Cerebellum (tissue), 4 donors: ENCODE measurements at places on chromosomes 2 and 18. TPM values are rescaled to one million over a fixed set of nuclear protein-coding genes. Genes with fewer than 3 reads are reported as not detected.

GRCh38 chr2:231604101-231604684, 11.5 kb downstream of the TEX44 start:
- no peak for DNase-seq

- no peak for DNase-seq
These were observed 47.4 kb downstream of the GREB1 start for GRCh38 chr2:11581124-11581796.

DNA sequence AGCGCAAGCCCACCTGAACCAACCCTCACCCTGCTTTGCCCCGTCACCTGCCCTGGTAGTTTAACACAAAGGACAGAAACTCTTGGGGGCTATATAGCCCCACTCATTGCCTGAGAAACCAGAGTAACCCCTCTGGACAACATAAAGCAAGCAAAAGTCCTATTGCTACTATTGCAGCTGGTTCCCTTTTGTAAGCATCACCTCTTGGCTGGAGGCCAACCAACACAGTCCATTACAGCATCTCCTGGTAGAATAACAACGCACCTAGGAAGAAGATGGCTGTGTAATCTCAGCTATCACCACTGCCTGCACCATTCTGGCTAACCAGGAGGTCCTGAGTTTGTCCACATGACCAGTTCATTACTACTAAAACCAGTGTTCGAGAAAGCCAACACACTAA, 36.4 kb downstream of the FLACC1 start:
- DNase-seq: no peak

GPATCH11 gene
- total RNA-seq: 13.8 TPM

COX7A2L gene
- 79.3 TPM for total RNA-seq

DNA sequence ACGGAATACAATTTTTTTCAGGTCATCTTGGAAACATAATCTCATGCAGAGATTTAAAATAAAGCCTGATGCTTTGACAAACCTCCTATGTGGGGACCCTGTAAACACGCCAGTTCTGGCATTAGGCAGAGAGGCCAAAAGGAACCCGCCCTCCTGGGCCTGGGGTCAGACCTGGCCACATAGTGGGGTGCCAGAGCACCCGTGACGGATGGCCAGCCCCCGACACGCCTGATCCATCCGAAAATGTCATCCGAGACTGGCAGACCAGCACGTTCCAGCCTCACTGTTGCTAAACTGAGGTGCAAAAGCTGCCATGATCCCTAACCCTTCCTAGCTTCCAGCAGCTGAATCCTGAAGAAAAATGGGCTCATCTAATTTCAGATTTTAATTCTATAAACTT, 222.6 kb upstream of the SALL3 start:
- no peak for DNase-seq

- DNase-seq: no peak
These were observed 127.5 kb downstream of the GLI2 start for GRCh38 chr2:120863146-120863545.

FEV gene
- not detected for total RNA-seq
